Activated CD4-positive, alpha-beta T cell treated with anti-CD3 and anti-CD28 coated beads, Interleukin-2, amount 50 U/mL, for 4 hours (primary cell): ENCODE measurements at places on chromosomes 2 and 18.

DNA sequence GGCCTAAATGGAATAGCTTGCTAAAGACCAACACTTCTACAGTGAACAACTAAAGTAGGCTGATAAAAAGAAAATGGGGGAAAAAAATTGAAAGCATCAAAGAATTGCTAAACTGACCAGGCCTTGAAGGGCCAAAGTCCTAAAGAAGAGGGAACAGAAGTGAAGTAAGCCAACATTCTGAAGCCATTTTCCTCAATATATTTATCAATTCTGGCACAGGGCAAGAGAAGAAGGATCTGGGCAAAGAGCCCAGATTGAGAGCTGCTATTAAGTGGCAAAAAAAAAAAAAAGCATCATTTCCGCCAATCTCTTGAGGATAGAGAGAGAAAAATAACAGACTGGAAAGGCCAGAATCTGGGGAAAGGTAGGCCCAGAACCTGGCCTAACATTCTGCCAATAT, 25.7 kb downstream of the FANCL start:
- DNase-seq = no peak

GRCh38 chr2:114119862-114120261, 230.0 kb downstream of the ACTR3 start:
- DNase-seq = no peak

DNA sequence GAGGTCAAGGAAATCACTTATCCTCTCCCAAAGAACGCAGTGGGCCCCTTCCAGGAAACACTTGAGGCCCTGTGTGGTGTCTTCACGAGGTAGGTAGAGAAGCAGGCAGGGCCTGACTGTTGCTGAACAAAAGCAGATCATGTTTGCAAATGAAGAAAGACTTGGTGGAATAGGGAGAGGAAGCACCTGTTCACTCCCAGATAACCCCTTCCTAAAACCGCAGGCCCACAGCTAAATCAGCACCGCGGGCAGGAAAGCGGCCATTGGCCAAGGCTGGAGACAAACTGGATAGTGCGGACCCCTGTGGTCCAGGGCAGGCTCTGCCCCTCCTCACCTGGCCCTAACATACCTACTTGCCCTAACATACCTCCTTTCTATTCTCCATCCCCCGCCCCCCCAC, 64.9 kb upstream of the KLHL29 start:
- no peak for DNase-seq

- DNase-seq = no peak
These were observed 46.4 kb downstream of the SLC8A1 start for GRCh38 chr2:40405465-40405864.

- no peak for DNase-seq
These were observed 828.4 kb upstream of the VRK2 start for GRCh38 chr2:57218206-57218605.

- peak; percentile 3 for DNase-seq
These were observed 74.2 kb downstream of the VIT start for GRCh38 chr2:36770542-36771287.

- DNase-seq = no peak
These were observed 69.6 kb downstream of the APLF start for GRCh38 chr2:68537011-68537410.

DNA sequence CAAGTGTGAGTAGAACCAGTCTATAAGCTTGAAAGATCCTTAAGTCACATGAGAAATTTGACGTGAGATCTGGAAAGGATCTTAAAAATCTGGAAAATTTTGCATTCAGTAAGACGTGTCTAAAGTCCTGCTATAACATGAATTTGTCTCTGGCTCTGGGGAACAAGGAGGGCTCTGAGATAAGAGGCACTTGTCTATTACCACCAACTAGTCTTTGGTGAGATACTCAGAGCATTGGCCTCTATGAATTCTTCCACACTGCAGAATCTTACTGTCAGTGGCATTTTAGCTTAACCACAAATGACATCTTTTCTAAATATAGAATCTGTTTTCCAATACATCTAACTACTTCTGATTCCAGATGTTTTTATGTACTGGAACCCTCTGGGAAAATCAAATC, 1504.5 kb downstream of the DPP10 start:
- no peak for DNase-seq

DNA sequence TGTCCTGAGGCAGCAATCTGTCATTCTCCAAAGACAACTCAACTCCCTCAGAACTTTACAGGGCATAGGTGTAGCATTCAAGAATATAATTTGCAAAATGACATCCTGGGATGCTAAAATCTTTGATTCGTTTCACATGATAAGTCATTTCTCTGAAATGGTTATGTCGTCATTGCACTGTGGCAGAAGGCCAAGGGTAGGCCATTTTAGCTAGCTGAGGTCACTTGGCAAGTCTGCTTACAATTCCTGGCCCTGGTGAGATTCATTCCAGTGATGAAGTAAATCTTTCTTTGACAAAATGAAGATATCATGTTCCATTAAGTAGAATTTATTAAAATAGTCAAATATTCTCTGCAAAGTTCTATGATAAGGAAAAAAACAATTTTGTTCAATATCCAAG, 1410.3 kb upstream of the LRRTM1 start:
- no peak for DNase-seq

DNA sequence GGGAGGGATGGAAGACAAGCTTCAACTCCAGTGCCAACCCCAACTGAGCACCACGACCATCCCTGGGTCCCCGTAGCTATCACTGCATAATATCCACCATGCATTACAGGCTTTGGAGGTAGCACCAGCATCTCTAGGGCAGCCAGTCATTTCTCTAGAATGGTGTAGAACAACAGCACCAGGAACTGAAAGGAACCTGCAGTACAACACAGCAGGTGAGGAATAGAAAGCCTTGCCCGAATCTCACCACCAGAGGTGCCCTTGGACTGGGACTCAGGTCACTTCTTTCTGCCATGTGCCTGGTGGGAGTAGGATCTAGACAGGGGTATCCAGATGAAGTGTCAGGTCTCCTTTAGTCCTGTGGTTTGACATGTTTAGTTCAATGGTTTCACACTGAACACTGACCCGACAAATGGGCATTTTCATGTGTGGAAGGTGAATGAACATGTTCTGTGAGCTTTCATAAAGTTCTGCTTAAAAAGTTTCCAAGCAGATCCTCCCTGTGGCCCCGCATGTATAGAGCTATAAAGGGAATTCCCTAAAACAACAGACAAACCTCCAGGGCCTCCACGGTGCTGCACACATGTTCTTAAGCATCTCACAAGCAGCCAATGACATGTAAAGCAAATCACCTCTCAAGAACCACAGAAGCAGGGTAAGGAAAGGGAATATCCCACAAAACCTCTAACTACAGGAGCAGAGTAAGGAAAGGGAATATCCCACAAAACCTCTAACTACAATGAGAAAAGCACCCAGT, 208.3 kb downstream of the AFF3 start:
- DNase-seq = no peak

GRCh38 chr18:25187521-25188192, 164.3 kb downstream of the ZNF521 start:
- no peak for DNase-seq

- DNase-seq = peak; percentile 39
These were observed 459.5 kb downstream of the DLGAP1 start for GRCh38 chr18:3995476-3996102.

DNA sequence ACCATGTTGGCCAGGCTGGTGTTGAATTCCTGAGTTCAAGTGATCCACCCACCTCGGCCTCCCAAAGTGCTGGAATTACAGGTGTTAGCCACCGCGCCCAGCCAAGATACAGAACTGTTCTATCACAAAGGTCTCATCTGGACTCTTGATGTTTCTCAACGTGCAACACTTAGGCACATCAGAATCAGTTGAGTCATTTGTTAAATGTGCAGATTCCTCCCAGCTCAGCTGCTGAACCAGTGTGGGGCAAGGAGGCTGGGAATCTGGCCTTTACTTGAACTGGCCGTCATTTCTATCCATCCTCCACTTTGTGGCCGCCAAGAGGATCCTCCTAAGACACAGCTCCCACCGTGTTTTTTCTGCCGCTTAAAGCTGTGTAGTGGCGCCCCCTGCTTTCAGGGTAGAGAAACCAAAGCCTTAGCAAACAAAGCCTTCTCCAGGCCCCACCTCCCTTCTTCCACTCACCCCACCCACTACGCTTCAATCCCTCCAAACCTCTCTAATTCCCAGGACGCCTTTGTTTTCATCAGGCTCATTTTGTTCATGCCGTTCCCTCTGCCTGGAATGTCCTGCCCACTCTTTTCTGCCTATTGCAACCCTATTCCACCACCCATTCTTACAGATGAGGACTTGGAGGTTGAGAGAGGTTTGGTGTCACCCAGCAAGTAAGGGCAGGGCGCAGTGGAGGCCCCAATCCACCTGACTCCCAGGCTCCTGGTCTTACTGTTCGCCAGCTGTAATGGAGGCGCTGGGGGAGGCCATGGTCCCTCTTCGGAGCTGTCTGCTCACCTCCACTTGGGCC, 776 bp upstream of the SPEG start:
- DNase-seq = peak; percentile 7

DNA sequence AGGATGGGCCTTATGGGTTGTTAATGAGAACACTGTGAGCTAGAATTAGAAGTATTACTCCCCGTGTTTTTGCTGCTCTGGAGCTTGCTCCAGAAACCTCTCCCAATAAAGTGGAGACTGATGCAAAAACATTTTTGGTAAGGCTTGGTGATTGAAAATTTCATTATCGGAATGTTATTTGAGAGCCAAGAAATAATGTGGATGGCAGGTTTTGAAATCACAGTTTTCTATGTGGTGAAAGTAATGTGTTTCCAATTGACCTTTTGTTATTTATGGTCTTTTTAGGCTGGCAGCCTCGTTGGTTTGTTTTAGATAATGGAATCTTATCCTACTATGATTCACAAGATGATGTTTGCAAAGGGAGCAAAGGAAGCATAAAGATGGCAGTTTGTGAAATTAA, 5.1 kb downstream of the PLEKHA3 start:
- no peak for DNase-seq

DNA sequence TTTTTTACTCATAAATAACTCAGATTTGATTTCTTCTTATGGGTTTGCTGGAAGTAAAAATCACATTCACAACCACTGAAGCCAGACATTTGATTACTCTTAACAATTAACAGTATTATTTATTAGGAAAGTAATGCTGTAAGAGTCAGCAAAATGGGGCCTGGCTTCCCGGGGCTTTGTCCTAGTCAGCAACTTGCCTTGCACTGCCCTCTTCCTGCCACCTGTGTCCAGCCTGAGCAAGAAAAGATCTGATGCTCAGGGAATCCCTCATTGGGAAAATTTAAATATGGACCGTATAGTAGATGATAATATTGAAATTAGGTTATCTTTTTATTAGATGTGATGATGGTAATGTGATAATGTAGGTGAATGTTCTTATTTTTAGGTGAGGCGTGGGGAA, 30.8 kb upstream of the ACYP2 start:
- no peak for DNase-seq

- DNase-seq = no peak
These were observed 39.1 kb downstream of the TMEFF2 start for GRCh38 chr2:192155511-192156118.

DNA sequence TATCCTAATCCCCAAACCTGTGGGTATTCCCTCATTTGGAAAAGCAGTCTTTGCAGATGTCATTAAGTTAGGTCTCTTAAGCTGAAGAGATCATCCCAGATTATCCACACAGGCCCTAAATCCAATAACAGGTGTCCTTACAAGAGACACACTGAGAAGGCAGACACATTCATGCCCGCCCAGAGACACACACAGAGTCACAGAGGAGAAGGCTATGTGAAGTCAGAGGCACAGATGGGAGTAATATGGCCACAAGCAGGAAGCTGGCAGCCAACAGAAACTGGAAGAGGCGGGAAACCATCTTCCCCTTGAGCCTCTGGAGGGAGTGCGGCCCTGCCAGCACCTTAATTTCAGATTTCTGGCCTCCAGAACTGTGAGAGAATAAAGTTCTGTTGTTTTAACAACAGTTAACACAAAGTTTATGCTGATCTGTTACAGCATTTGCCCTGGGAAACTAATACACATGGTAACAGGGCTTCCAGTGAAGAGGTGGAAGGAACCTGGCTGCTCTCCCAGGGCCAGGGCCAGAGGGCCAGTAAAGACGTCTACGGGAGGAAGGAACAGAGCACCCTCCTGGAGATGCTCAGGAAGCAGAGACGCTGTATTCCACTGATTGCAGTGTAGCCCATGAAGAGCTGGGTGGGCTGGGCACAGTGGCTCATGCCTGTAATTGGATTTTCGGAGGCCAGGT, 217.5 kb downstream of the GLI2 start:
- no peak for DNase-seq

DNA sequence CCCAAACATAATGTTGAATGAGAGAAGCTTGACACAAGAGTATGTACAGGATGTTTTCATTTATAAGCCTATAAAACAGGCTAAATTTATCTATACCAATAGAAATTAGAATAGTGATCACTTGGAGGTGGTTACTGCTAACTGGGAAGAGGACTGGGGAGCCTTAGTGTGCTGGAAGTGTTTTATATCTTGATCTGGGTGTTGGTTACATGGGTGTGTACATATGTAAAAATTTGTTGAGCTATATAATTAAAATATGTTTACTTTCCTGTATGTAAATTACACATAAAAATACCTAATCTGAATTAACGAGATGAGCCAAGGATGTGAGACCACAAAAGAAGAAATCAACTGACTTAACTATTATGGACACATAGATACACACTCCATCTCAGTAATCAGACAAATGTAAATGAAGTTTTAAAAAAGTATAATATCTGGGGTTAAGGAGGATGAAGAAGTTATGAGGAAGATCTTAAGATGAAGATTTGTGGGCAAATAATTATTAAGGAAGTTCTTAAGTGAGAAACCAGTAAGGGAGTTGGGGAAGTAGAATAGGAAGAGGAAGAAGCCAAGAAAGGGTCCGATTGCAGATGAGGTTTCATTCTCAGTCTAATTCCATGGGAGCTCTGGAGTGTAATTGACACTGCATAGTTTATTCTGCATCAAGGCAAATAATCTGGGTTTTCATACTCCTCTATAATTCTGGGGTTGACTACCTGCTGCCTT, 32.3 kb upstream of the NABP1 start:
- no peak for DNase-seq

DNA sequence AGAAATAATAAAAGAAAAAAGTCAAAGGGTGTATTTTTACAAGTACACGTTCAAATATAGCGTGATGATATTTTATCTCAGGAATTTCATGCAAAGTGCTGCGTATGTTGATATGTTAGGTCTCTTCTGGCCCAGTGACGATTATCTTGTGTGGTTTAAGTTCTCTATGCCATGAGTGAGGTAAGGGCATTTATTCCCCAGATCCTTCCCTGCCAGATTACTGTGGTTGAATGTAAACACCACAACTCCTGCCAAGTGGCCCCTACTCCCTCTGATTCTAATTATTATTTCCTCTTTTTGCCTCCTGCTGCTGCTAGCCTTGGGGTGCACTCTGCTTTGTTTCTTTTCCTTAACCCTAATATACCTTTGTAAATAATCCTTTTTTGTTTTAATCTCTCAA, 12.2 kb downstream of the SCN2A start:
- DNase-seq = no peak

DNA sequence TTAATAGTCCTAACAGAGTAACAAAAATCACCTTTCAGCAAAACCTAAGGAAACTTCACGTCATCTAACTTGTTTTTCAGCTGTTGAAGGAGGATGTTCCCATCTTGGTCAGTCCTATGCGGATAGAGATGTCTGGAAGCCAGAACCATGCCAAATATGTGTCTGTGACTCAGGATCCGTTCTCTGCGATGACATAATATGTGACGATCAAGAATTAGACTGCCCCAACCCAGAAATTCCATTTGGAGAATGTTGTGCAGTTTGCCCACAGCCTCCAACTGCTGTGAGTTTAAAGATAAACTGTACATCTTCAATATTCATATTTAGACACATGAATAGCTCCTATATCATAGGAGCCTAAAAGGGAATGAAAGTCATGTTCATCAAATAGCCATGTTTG, 10.5 kb downstream of the COL3A1 start:
- DNase-seq = no peak

- no peak for DNase-seq
These were observed 177.7 kb upstream of the TWIST2 start for GRCh38 chr2:238670111-238670585.
